ENCODE measurements at places on chromosomes 5 and 9. TPM values are rescaled to one million over a fixed set of nuclear protein-coding genes. Genes with fewer than 3 reads are reported as not detected.

Gene CHSY3
- not detected for total RNA-seq

Gene GABRA1
- total RNA-seq = not detected

GRCh38 chr9:127612939-127613582, 984 bp downstream of the STXBP1 start:
- DNase-seq = peak; percentile 70

DNA sequence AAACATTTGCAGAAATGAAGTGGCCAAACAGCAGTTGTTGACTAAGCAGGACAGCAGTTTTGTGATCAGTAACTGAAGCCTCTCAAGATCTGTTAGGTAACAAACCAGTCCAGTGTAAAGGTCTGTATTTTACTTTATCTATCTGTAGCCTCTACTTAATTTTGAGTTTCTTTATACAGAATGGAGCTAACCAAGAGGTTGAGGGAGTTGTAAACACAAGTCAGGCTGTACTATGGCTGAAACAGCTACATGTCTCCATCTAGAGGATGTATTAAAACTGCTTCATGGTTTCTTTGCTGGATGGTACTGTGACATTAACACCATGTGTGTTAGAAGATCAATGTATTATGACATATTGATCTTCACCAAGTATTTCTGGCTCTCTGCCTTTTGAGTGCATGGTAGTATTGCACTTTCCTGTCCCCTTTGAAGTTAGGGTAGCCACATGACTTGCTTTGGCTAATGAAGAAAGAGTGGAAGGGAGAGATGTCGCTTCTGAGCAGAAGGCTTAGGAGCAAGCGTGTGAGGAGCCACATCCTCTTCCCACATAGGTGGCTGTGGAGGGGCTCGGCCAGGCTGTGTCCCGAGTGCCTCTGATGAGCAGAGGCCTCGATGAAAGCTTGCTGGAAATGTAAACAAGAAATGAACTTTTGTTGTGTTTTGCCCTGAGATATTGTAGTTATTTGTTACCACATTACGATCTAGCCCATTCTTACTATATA, 105.6 kb upstream of the PCA3 start:
- DNase-seq = no peak

Gene CNTNAP3B
- total RNA-seq = not detected

- DNase-seq = no peak
These were observed 321.0 kb downstream of the AGTPBP1 start for GRCh38 chr9:85420750-85421149.

DNA sequence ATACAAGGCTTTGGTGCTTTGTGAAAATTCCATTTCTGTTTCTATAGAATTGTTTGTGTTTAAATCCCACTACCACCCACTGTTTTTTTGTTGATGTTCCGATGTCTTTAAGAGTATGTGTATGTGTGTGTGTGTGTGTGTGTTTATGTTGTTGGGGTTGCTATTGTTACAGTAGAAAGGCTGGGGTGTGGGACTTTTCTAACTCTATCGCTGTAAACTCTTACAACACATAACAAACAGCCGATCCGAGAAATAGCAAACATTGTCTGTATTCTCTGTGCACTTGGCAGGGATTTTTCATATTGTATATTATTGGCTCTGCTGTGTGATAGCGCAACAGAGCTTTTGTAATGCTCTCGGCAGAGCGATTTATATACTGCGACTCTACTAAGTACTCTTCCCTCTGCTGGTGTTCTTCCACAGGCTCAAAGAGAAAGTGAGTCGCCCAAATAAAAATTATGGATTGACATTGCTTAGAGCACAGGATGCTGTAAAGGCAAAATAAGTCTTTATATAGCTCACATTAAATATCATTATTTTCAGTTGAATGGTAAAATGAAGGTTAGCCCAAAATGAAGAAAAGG, 492.2 kb upstream of the ARRDC3 start:
- no peak for DNase-seq

Gene GFI1B
- not detected for total RNA-seq

DNA sequence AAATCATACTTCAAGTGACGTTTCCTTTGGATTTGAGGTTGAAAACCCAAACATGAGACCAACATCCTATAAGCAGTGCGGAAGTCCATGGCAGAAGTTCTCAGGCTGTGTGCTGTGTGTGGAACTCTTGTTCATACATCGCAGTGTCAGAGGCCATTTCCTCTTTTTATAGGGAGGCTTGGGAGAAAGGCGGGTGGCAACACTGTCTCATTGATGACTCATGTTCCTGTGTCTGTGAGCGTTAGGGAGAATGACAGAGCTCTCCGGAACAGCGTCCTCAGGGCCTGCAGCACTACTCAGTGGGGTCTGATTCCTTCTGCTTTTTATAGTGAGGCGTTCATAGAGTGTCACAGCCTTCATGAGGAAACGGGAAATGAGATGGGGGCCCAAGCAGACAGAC, 98.8 kb upstream of the BASP1 start:
- DNase-seq = no peak

DNA sequence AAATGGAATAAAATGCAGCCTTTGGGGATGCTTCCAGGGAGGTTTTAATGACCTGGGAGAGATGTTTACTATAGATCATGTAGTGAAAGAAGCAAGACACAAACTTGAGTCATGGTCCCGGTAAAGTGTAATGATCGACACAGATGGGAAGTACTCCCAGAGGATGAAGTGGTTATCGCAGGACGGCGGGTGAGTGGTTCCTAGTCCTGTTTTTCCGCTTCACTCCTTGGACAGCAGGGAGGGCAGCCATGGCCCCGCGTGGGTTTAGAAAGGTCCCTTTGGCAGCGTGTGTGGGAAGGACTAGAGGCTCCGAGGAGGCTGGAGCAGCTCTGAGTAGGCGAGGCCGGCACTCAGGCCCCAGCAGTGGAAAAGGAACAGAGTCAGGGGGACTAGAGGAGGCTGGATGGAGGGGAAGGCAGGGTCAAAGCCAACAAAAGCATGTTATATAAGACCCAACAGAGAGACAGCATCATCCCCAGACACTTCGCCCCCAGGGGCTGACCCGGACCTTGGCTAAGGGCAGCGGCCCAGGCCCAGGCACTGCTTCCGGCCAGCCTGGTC, 49.2 kb upstream of the STXBP1 start:
- no peak for DNase-seq

DNA sequence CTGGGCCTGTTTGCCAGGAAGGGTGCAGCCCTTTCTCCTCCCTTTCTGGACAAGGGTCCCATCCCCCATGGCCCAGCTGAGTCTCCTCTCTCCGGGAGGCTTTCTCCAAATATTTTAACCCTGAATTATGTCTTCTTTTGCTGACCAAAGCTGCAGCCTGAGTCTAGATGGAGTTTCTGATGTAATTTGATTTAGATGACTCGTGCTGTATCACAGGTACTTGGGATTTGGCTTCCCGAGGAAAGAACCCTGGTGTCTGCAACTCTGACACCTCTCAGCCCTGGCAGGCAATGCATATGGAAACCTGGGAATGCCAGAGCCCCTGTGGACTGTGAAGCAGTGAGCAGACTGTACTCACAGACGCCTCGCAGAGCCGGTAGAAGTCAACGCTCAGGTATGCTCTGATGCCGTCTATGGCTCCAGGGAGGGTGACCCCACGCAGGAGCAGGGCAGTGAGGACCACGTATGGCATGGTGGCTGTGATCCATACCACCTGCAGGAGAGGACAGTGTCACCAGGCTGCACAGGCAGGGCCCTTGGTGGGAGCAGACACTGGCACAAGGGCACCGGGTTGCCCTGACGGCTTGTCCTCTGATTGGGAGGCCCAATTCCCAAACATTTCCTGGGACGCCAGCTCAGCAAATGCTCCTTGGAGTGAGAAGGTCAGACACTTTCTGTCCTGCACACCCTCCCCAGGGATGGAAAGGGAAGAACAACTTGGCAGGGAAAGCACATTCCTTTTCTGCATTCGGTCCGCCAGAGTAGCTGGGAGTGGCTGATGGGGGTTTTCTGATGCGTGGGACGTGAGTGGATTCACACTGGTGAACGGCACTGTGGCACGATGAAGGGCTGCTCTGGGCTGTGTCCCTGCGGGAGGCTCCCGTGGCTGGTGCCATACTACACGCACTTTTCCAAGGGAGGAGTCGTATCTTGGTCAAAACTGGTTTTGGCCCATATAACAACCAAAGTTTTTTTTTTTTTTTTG, 24.7 kb downstream of the SLC6A3 start:
- no peak for DNase-seq

DNA sequence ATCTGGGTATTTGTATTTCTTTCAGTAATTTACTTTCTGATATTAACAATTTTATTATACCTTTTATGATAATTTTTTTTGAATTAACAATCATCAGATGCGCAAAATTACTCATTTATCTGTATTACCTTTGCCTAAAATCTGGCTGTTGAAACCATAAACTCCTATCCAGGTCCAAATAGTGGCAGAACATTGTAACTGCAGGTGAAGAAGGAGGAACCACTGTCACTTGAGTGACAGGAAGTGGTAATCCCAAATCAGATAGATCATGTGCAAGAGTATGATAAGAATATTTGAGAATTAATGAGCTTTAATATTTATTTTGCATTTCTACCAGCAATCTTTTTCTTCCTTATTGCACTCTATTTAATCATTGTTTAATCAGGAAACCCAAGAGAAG, 139.3 kb upstream of the TLE4 start:
- DNase-seq = no peak

Gene CWC27
- 20.3 TPM for total RNA-seq

DNA sequence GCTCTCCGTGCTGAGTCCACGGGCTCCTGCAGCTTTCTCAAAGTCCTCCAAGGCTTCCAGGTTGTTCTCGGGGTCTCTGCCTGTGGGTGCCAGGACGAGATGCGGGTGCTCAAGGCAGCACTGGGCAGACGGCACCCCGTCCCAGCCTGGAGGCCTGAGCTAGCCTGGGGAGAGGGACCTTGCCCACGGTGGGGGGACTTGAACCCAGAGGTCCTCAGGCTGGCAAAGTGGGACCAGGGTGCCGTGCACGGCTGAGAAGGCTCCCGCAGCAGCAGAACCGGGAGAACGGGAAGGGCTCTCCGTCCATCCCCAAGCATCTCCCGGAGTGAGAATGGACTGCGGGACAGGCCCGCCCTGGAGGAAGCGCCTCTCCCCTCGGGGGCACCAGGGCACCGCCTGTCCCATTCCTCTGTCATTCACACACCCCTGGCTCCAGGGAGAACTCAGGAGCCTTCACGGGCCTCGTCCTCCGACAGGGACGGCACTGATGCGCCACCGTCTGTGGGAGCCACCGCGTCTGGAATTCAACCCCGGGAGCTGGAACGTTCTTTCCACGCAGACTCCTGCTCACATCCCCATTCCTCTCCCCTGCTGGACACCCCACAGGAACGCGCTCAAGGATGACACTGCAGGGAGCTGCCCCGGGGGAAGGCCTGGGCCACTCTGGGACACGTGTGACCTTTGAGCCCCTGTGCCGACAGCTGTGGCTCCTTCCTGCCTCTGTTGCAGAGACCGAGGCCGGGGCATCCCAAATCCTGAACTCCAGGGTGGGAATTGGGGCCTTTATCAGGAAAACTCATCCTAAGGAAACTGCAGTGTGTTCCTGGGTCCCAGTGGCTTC, 16.3 kb upstream of the OBP2B start:
- no peak for DNase-seq

Gene IRX1
- not detected for total RNA-seq

DNA sequence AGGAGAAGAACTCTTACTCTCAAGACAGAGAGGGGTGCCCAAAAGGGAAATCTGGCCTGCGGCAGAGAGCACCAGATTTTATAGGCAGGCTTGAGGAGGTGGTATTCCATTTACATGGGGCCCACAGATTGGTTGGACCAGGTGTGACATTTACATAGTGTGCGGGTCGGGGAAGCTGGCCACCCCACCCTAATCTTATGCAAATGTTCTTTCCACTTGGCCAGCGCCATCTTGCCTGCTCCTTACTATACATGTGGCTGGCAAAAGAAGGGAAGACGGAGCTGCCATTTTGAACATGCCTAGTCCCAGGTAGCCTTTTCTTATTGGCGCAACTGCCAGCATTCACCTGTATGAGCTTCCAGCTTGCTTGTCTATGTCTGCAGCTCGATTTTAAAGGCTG, 34.8 kb downstream of the PLEKHG4B start:
- DNase-seq = no peak

Gene PCDHB2
- total RNA-seq = not detected

DNA sequence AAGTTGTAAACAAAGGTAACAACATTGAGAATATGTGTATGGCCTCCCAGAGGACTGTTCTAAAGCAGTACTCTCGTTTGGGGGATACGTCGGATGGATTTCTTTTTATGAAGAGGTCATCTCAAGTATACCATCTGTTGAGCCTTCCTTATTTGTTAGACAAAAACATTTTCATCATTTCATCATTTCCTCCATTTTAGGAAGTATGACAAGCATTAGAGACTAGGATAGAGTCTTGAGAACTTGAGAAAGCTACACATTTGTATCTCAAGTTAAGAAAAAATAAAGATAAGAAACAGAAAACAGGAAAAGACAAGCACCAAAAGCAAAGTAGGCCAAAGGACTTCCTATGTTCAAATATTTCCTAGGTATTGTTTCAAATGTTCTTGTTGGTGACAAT, 307.0 kb downstream of the EFNA5 start:
- no peak for DNase-seq

GRCh38 chr5:27062451-27062850, 24.1 kb upstream of the CDH9 start:
- DNase-seq = no peak

GRCh38 chr5:34626036-34626435, 30.1 kb upstream of the RAI14 start:
- no peak for DNase-seq

DNA sequence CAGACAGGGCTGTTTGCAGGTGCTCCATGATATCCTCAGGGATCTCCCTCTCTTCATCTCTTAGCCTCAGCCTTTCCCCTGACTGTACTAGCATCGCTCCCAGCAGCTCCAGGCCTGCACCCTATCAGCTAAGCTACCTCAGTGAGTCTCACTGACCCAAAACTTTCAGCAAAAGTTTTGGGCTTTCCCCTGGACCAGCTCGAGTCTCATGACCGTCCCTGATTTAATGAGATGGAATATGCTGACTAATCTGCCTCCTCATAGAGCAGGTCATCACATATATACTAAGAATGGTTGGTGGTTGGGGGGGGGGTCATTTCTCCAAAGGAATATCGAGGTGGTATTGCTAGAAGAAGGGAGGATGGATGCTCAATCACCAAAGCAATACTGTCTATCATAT, 151.5 kb downstream of the NR3C1 start:
- no peak for DNase-seq

Gene GPR151
- not detected for total RNA-seq

DNA sequence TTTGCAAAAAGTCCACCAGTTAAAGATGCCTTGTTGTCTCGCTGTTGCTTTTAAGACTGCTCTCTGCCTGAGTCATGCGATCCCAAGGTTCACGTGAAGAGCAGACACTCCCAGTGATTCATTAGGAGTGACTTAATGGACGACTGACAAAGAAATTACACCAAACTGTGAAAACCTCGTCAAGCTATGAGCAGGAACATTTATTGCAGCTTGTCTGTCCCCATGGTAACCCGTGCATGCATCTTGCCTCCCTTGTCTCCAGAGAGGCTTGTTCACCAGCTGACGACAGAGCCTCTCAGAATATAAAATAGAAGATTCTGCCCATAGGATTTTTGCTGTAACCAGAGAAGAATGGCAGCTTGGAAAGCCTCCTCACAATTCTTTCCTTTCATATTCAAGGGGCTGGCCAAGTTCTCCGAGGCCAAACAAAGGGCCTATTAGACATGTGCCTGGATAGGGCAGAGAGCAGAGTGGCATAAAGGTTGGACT, 352.7 kb downstream of the SPOCK1 start:
- no peak for DNase-seq

Gene EGR1
- total RNA-seq = 1.8 TPM

All from naive thymus-derived CD8-positive, alpha-beta T cell (primary cell).